ENCODE measurements at places on chromosomes 4 and X.
A peak's percentile ranks its signal among the peaks of the same experiment; 100 is the strongest.

GRCh38 chrX:97479106-97479890, 595.6 kb downstream of the RPA4 start:
- no peak for DNase-seq

DNA sequence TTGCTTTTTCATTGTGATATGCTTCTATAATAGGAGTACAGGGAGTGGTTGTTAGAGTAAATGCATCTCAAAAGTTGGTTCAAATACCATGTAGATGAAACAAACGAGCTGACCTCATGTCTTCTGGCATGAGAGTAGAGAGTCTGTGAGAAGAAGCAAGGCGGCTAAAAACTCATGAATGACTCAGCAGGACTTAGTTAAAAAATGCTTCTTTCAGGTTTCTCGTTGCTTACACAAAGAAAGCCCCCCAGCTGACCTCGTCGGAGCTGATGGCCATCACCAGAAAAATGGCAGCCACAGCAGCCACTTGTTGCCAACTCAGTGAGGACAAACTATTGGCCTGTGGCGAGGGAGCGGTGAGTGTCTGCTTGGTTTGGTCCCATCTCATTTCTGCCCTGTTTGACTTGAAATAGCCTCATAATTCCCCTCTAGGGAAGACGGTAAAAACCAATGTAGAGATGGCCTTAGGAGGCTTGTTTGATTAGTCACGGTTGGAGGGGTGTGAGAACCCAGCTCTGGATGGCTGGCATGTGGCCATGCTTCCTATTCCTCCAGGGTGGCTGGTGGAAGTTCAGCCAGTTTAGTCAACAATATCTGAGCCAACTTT, 14.5 kb downstream of the AFP start:
- peak; percentile 32 for DNase-seq

GRCh38 chr4:1512738-1513660, 106.8 kb upstream of the NKX1-1 start:
- DNase-seq, result no peak

DNA sequence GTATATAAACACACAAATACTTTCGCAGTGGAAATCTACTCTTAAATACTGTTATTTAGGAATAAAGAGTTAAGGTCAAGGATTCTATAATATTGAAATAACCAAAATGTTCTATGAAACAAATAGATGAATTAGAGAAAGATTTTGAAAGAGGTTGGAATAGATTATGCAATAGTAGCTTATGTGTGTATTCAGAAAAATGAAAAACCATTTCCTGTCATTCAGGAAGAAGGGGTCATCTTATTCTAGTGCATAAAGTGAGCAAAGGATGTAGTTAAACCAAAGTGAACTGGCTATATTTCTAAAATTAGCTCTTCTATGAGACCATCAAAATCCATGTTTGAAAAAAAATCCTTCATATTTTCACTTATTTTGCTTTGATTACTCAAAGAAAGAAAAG, 30.0 kb upstream of the MYOZ2 start:
- no peak for DNase-seq

- DNase-seq, result no peak
These were observed 53.2 kb upstream of the AFAP1 start for GRCh38 chr4:7992846-7993245.

GRCh38 chrX:133792198-133792953, 193.0 kb downstream of the GPC3 start:
- no peak for DNase-seq

- DNase-seq, result no peak
These were observed 14.1 kb downstream of the S100G start for GRCh38 chrX:16664074-16664473.

GRCh38 chrX:44974451-44974850, 101.5 kb downstream of the KDM6A start:
- DNase-seq, result no peak

DNA sequence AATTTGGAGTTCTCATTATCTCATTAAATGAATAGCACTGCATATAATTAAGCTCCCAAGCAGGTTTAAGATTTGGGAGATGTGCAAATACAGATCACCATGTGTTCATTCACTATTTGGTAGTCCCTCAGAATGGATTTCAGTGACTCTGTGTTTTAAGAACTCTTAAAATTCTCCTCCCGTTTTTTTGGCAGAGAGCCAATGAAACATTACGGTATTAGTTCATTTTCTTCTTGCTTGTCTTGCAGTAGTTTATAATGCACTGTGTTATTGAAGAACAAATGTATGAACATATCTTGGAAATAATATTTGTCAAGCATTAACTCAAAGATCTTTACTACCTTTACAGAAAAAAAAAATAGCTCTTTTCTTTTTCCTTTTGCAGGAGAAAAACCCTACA, 32.7 kb downstream of the KLF3 start:
- no peak for DNase-seq

DNA sequence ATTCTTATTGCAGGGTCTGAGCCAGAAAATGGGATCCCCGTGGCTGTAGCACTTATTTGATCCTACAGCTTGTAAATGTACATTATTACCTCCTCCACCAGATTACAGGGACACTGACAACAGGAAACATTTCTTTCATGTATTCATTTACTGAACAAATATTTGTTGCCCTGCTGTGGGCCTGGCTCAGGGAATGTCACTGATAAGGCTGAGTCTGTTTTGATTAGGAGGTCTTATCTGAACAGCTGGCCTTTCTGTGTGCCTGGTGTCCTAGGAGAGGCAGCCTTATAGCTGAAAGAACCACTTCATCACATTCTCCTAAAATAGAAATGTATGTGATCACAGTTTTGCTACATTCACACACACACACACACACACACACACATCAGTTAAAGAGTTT, 45.5 kb upstream of the PROM1 start:
- DNase-seq, result no peak

DNA sequence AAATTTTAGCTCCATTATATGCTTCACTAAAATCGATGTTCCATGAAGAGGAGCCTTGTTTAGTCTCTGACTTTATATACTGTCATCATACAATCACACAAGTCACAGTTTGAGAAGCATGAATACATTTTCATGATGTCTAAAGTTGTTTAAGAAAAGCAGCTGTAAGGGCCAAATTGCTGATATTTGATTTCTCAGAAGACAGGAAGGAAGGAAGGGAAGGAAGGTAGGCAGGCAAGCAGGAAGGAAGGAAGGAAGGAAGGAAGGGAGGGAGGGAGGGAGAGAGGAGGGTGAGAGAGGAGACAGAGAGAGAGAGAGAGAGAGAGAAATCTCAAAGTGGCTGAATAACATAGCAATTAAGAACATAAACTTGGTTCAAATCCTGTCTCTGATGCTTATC, 153.7 kb downstream of the RTL9 start:
- DNase-seq, result no peak

GRCh38 chr4:183098019-183098722, 886 bp upstream of the WWC2 start:
- DNase-seq, result no peak

DNA sequence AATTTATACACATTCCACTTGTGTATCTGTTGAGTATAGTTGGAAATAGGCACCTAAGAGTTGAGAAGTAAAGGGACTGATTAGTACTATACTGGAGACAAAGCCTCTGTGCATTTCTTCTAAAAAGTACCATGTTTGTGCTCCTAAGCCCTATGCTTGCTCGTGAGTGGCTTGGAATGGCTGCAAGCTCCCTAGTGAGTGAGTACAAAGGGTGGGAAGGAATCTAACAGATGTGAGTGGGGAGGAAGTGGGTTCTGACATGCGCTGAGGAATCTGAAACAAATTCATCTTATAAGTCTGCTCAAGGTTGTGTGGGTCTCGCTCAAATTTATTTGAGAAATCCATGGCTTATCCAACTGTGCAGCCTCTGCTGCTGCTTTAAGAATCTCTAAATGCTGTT, 13.3 kb downstream of the SPCS3 start:
- no peak for DNase-seq

DNA sequence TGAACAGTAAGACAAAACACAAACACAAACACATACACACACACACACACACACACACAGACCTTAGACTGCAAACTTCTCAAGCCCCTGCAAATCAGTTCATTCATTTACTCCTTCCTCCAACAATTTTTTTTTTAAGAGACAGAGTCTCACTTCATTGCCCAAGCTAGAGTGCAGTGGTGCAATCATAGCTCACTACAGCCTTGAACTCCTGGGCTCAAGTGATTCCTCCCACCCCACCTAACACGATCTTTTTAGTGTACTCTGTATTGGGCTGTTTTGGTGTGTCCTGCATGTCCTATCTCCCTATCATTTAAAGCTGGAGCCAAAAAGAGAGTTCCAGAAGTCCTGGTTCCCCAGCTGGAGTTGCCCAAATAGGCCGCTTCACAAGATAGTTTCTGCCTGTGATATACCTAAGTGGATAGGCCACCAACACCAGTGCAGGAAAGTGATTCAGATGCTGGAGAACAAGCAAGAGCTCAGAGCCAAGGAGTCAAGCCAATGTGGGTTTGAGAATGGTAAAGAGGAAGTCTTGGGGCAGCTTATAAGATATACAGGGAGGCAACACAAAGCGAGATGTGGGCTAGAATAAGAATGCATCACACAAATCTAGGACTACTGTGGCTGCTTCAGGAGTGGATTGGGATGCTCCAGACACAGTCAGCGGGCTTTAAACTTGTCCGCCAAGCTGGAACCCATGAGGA, 85.4 kb upstream of the RAPGEF2 start:
- no peak for DNase-seq
